Progenitor cell of endocrine pancreas (in vitro differentiated cells): ENCODE measurements at places on chromosomes 2 and 18.

GRCh38 chr2:176142281-176142680 lies 9.1 kb upstream of the HOXD4 start:
- DNase-seq, result no peak

GRCh38 chr2:239019183-239019581 lies 171.3 kb downstream of the TWIST2 start:
- DNase-seq, result no peak

DNA sequence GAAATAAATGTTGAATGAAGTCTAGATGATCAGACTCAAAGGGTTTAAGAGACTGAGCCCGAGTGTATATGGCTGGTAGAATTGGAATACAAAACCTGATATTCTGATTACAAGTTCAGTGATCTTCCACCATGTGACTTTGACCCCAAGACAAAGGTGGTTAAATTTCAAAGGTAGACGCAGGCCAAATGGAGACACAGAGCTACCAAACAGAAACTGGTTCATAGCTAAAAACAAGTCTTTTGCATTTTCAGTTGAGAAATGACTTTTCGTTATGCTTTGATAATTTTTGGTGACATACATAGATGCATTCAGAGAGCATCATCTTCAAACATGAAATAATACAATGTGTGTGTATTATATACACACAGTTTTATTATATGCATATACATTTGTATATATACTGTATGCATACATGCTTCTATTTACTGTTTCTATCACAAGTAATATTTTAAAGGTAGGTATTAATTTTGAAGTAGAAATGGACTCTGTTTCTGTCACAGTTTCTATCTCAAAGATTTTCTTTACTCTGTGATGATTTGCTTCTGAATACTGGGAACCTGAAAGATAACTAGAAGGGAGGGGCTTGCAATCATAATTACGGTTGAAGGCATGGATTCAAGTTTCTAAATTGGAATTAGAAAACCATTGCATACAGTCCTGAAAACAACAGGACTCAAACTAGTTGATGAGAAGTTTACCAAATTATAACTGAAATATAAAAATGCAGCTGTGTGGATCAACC lies 142.3 kb downstream of the ABCA12 start:
- DNase-seq, result no peak

DNA sequence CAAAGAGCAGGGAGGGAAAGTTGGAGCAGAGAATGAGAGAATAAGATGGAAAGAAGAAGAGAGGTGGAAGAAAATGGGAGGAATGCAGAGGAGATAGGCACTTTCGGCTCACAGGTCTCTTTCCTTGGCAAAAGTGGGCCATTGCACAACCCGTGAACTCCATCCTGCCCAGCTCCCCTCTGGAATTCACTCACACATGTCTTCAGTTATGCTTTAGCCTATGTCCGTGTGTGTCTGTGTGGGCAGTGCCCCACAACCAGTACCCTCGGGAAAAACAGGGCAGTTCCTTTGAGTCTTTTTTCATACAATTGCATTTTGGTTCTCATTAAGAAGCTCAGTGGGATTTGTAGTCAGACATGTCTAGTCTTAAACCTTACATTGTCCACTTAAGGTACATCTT lies 34.5 kb downstream of the DTNA start:
- no peak for DNase-seq

- DNase-seq, result no peak
Measured at GRCh38 chr2:74095632-74096031, 52.1 kb downstream of the BOLA3 start.

DNA sequence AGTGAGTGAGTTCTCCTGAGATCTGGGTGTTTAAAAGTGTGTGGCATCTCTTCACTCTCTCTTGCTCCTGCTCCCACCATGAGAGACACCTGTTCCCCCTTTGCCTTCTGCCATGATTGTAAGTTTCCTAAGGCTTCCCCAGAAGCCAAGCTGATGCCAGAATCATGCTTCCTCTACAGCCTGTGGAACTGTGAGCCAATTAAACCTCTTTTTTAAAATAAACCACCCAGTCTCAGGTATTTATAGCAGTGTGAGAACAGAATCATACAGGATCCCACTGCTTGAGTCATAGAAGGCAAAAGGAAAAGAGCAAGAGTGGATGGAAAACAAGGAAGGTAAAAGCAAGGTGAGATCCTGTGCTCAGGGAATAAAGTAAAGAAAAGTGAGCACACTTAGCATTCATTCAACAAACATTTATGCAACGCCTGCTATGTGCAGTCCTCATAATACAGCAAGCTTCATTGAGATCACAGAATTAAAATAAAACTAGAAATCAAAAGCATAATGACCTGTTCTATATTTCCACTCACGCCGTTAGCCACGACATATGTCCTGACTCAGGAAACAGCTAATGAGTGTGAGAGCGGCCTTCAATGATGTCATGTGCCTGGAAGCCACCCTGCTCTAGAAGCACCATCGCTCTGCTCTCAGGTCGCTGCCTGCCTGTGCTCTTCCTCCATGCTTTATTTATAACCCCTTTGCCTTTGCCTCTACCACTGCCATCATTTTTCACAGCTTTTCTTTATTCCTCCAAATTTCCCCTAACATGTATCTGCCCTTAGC lies 11.3 kb upstream of the COPS8 start:
- DNase-seq, result no peak

- DNase-seq, result peak; percentile 73
Measured at GRCh38 chr2:109510136-109511028, 103.4 kb downstream of the SEPTIN10 start.

- no peak for DNase-seq
Measured at GRCh38 chr2:175003875-175004729, 1.1 kb downstream of the CHN1 start.

GRCh38 chr2:129761569-129762021 lies 217.9 kb upstream of the RAB6C start:
- no peak for DNase-seq

- DNase-seq, result no peak
Measured at GRCh38 chr2:204234879-204235278, 298.3 kb downstream of the ICOS start.

DNA sequence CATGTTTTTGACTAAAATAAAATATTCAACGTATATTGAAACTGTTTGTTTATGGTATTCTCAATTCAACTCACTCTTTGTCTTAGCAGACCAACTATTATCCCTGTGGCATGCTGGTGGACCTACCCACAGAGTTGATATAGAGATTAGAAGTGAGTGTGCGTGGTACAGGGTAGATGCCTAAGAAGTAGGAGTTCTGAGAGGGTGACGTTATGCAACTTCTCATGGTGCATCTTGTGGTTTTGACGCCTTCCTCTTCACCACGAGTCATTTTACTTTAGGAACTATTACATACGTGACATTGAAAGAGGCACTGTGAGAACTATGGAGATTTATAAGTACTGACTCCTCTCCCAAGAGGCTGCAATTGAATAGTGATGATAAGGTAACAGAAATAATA lies 26.6 kb upstream of the NAPG start:
- DNase-seq, result no peak

- no peak for DNase-seq
Measured at GRCh38 chr2:151575338-151575737, 158.9 kb downstream of the NEB start.

- DNase-seq, result no peak
Measured at GRCh38 chr18:21085579-21086166, 25.9 kb downstream of the ROCK1 start.

- DNase-seq, result no peak
Measured at GRCh38 chr2:176270100-176270750, 983 bp downstream of the MTX2 start.

- no peak for DNase-seq
Measured at GRCh38 chr18:23228102-23229061, 93.1 kb downstream of the CABLES1 start.
